Mucosa of gallbladder (tissue), 1 donor: ENCODE measurements at places on chromosomes 2 and 18. TPM values are rescaled to one million over a fixed set of nuclear protein-coding genes. Genes with fewer than 3 reads are reported as not detected.

CGREF1 gene
- total RNA-seq: 1.1 TPM

TSPYL6 gene
- not detected for total RNA-seq

ACADL gene
- total RNA-seq: 3.8 TPM

GPR35 gene
- total RNA-seq: 71.2 TPM

CCDC74B gene
- 3.4 TPM for total RNA-seq

KCTD1 gene
- 21.4 TPM for total RNA-seq

ICOS gene
- total RNA-seq: 0.98 TPM

KRTCAP3 gene
- 65.7 TPM for total RNA-seq

C2orf72 gene
- 34.2 TPM for total RNA-seq

SULT1C4 gene
- 117 TPM for total RNA-seq

KIF3C gene
- 10.1 TPM for total RNA-seq

GALR1 gene
- 0.09 TPM for total RNA-seq

PAIP2B gene
- total RNA-seq: 6.9 TPM

VRK2 gene
- 14.4 TPM for total RNA-seq
